ENCODE measurements at places on chromosomes 5 and 9. TPM values are rescaled to one million over a fixed set of nuclear protein-coding genes. Genes with fewer than 3 reads are reported as not detected.

DNA sequence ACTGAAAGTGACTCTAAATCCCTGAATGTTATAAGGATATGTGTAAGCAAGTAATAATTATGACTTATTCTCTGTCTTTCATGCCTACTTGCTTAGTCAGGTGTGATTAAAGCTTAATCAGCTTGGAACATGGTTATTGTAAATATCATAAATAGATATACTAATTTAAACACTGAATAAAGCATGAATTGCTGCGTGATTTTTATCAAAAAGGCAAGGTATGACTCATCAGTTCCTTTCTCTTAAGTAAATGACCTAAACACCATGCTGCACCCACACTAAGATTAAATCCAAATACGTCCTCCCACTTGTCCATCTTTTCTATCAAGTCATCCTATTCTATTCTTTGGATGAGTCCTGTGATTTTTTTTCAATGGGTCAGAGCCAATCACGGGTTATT is 124.6 kb upstream of the MTAP start:
- DNase-seq = no peak

- DNase-seq = no peak
These were observed 63.2 kb downstream of the TTLL11 start for GRCh38 chr9:122029898-122030297.

DNA sequence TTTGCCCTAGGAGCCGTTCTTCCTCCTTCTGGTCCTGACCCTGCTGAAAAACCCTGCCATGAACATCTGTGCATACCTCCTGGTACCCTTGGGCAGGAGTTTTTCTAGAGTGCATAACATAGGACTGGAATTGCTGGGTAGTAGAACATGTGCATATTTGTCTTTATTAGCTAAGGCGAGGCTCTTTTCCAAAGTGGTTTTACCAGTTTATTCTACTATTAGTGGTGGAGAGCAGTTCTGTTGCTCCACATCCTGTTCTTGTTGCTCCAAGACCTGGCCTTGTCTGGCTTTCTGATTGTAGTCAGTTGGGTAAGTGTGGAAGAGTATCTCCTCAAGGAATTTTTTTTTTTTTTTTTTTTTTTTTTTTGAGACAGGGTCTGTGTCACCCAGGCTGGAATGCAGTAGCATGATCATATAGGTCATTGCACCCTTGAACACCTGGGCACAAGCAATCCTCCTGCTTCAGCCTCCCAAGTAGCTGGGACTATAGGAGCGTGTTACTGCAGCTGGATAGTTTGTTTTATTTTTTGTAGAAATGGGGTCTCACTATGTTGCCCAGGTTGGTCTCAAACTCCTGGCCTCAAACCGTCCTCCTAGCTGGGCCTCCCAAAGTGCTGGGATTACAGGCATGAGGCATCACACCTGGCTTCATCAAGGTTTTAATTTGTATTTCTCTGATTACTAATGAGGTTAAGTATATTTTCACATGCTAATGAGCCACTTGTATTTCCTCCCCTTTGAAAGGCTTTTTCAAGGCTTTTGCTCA is 85.2 kb downstream of the SPRY4 start:
- no peak for DNase-seq

DNA sequence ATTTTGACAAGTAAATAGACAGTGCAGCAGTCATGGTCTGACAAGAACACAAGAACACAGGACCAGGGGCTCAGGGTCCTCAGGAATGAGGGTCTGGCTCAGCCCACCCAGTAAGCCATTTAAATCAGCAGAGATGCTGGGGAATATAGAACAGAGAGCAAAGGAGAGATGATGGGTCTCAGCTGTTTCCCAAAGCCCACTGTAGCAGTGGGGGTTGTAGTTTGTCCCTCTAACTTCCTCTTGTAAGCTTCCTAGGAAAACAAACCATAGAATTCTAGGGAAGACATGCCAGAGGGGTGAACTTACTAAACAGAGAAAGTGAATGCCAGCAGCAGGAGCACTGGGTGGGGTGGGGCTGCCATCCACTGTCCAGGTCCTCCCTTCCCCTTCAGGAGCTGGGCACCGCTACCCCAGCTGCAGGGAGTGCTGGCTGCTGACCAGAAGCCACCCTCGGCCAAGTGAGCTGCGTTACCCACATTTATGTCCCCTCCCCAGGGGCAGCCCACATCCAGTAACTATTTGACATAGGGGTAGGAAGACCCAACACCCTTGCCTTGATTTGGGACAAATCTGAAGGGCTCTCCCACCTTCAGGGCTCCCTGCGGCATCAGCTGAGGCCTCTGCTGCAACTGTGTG is 41.6 kb downstream of the GABBR2 start:
- DNase-seq = no peak

- DNase-seq = no peak
These were observed 490.7 kb upstream of the PTPRD start for GRCh38 chr9:11103525-11103924.

GRCh38 chr9:107737987-107738743 is 248.6 kb upstream of the KLF4 start:
- DNase-seq = no peak

DNA sequence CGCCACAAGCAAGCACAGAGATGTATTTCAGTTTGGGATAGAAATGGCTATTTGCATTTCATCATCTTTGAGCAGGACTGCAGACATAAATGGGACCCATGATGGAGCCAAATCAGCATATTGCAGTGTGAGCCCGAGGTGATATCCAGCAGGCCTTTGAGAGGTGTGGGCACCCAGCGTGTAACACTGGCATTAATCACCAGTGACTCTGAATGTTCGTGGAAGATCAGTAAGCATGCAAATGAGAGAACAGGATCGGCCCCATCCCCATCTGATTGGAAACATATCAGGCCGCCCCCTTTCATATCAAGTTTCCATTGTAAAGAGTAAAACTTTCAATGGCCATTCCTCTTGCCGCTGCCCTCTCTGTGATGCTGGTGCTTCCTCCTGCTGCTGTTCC is 84.0 kb downstream of the GTF3C4 start:
- DNase-seq = no peak

DNA sequence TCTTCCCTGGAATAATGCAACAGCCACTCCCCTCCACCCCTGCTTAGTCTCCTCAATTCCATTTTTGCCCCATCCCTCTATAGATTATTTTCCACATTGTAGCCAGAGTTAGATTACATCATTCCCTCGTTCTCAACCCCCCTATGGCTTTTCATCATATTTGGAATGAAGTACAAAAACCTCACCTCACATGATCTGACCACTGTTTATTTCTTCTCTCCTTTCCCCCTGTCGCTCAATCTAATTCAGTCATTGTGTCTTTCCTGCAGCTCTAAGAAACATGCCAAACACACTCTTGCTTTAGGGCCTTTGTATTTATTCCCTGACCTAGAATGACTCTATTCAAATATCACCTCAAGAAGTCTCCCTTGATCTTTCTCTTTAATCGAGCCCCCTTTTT is 22.6 kb upstream of the HK3 start:
- DNase-seq = no peak

DNA sequence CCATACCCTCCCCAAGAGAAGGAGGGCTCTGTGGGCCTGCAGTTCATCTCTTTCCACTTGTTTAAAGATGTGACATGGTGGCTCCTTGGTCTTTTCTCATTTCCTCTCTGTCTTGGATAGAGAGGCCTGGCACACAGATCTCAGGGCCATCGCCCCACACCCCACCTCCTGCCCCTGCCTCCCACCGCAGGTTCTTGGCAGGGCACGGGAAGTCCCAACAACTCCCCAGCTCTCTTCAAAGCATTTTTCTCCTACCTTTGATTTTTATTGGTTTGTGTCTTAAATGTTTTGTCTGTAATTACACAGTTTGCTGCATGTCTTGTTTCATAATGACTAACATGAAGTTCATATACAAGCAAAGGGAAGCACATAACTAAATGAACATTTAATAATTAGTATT is 178.5 kb upstream of the MSX2 start:
- DNase-seq = no peak

- DNase-seq = no peak
These were observed 111.7 kb upstream of the NUDT12 start for GRCh38 chr5:103674251-103674650.

- no peak for DNase-seq
These were observed 89.3 kb upstream of the TNC start for GRCh38 chr9:115207003-115207836.

GRCh38 chr5:179146277-179146676 is 86.1 kb downstream of the ZNF354C start:
- DNase-seq = no peak

- no peak for DNase-seq
These were observed 356.7 kb downstream of the NDUFS4 start for GRCh38 chr5:53917095-53917494.

GRCh38 chr9:122936464-122936863 is 4.4 kb upstream of the RABGAP1 start:
- no peak for DNase-seq

DNA sequence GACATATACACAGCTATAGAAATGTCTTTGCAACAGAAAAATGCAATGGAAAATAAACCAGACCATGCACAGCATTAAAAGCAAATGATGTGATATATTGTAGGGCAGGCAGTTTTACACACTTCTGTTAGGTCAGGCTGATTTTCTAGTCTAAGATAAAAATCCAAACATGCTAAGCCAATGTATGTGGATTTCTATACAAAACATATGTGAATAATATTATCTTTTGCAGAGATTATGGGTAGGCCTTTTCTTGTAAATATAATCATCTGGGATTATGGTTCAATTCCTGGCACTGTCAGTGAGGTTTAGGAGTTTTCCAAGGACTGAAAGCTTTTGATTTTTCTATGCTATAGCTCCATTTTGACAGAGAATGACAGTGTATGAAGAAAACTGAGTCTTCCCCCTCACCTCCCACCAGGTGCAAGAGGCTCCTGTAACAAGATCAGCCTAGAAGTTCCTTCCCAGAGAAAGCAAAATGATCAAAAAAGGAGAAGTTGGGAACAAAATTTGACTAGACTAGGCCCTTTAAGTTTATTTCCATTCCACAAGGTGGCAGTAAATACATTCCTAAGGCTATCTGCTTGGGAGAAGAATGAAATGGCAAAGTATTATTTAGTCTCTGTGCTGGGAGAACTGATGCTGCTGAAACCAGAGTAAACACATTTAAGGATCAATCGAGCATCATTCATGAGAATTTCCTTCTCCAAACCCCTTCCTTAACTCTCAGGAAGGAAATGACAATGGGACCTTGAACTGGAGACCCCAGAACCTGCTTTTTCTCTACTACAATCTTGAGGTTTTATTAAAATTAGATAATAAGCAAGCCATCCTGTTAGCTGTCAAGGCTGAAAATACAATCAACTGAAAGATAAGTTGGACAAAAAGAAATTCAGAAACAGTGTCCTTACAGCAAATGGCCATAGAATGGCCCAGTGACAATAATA is 133.0 kb upstream of the TUT7 start:
- DNase-seq = peak; percentile 44

- DNase-seq = no peak
These were observed 36.2 kb upstream of the CKS2 start for GRCh38 chr9:89274838-89275237.

GRCh38 chr5:74664551-74664950 is 20.5 kb upstream of the HEXB start:
- DNase-seq = no peak

- no peak for DNase-seq
These were observed 152.4 kb downstream of the LRRC70 start for GRCh38 chr5:62731022-62731421.

- DNase-seq = no peak
These were observed 5.1 kb downstream of the AIF1L start for GRCh38 chr9:131101207-131101964.

GRCh38 chr5:16914108-16914435 is 22.0 kb downstream of the MYO10 start:
- no peak for DNase-seq

DNA sequence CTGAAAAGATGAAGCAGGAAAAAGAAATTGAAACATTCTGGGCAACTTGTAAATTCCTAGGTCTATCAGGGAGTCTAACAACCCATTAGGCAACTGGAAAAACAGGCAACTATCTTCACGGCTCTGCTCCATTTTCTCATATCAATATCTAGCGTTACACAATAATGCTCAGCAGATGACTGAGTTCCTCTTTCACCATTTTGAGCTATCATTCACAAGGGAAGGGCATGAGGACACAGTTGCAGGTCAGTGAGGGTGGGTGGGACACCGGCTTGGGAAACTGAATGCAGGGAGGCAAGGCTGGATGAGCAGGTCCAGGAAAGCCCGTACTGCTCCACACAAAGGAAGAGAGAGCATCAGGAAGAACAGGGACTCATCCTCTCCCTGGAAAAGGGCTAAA is 67.0 kb downstream of the FRMD3 start:
- no peak for DNase-seq

GRCh38 chr9:32764139-32764538 is 19.2 kb upstream of the TMEM215 start:
- DNase-seq = no peak

ENHO gene
- polyA plus RNA-seq = 8.9 TPM

IL3 gene
- polyA plus RNA-seq = not detected

IFNK gene
- polyA plus RNA-seq = not detected

C5orf58 gene
- 0.69 TPM for polyA plus RNA-seq

Data from small intestine (tissue), 16 donors.